ENCODE measurements at places on chromosomes 2 and 18. TPM values are rescaled to one million over a fixed set of nuclear protein-coding genes. Genes with fewer than 3 reads are reported as not detected.
A peak's percentile ranks its signal among the peaks of the same experiment; 100 is the strongest.

Gene ANKAR
- total RNA-seq = 0.42 TPM

Gene POTEJ
- total RNA-seq = not detected

GRCh38 chr18:61194726-61195125, 138.5 kb upstream of the CDH20 start:
- no peak for DNase-seq

GRCh38 chr2:201349601-201350000, 7.5 kb downstream of the FLACC1 start:
- no peak for DNase-seq

GRCh38 chr18:55076643-55077218, 117.5 kb upstream of the CCDC68 start:
- DNase-seq = no peak

DNA sequence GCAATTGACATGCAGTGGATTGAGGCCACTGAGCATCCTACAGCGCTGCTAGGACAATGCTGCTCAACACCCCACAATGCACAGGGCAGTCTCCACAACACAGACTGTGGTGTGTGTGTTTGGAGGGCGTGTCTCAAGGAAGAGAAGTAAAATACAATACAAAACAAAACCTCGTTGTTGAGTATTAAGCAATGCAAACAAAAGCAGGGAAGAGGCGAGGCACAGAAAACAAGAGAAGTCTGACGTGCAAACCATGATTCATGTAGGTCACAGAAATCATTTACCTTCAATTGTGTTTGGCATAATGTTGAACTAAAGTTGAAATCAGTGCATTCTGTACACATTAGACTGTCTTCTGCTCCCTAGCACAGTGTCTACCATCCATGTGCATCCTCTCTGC, 260.9 kb downstream of the PHLPP1 start:
- no peak for DNase-seq

Gene SKOR2
- total RNA-seq = not detected

Gene MPP4
- not detected for total RNA-seq

DNA sequence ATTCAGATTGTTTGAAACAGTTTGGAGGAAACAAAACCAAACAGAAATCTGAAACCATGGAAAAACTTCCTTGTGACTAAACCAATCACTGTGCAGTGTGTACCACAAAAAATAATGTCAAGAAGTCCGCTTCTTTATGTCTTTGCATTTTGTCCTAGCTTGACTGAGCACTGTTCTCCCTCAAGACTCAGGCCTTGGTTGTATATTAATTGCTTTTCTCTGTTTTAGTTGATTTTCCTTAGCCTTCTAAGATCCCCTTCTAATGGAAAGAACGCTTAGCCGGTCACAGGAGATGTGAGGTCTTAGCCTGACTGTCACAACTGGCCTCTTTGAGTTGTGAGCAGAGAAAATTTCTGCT, 56.6 kb downstream of the LCLAT1 start:
- DNase-seq = no peak

DNA sequence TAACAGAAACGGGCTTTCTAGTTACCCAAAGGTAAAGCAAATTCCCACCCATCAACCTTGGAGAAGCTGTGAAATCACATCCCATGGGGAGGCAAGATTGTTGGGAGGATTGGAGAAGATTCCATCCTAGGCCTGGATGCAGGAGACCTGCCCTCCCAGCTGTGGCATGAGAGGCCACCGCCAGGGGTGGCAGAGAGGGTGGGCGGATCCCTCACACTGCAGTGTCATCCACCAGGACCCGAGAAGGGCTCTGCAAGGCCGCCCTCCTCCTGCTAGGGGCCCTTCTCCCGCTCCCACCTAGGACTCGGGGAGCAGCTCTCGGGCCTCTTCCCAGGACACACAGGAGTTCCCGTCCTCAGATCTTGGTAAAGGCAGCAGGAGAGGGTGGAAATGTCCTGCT, 15.5 kb upstream of the ATG16L1 start:
- DNase-seq = no peak

DNA sequence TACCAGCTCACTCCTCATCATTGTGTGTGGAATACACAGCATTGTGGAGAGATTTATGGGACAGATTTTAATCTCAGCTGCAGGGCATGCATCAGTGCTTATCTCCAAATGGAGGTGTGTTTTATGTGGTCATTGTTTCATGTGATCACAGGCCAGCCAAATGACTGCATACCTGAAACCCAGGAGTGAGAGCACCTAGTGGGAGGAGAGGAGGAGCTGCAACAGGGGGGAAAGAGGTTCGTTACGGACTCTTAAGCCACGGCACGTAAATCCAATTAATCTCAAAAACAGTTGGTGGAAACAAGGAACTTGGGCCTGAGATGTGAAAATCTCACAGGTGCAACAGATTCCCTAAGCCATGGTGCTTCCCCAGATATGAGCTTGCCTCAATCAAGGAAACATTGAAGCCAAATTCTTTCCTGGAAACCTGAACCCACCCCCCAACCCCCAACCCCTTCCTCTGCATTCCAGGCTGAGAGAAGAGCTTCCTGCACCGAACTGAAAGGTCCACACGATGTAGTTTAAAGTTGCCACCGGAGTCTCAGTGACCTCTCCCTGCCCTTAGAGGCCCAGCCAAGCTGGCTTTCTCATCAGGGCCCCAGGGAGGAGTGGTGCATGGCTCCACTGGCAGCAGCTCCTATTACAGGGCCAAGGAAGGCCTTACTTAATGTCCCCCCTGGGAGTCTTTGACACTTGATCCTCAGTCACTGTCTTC, 167.4 kb downstream of the C1D start:
- DNase-seq = no peak

GRCh38 chr2:63865159-63865799, 23.6 kb downstream of the UGP2 start:
- no peak for DNase-seq

Gene MEX3C
- 29.7 TPM for total RNA-seq

Gene REV1
- total RNA-seq = 37.3 TPM

DNA sequence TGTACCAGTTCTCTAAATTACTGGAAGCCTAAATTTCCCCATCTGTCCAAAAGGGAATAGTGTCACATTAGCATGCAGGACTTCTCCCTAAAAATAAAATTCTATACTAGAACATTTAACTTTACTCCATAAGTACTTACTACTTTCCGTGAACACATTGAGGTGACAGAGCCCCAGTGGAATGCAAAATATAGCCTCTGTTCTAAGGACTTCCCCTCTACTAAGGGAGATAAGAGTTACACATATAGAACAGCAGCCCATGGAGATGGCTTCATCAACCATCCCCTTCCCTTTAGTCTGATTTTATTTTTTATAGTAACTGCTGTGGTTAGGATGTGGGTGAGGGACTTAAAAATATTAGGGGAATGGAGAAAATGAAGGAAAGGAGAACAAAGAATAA, 68.9 kb upstream of the STPG4 start:
- DNase-seq = no peak

DNA sequence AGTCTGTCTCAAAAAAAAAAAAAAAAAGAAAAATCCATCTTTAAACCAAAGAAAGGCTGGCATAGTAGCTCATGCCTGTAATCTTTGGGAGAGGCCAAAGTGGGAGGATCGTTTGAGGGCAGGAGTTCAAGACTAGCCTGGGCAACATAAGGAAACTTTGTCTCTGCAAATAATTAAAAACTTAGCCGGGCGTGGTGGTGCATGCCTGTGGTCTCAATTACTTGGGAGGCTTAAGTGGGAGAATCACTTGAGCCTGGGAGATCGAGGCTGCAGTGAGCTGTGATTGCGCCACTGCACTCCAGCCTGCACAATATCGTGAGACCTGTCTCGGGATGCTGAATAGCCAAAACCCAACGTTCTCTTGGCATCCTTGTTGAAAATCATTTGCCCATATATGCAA, 6.1 kb downstream of the CNOT11 start:
- no peak for DNase-seq

- DNase-seq = no peak
These were observed 284.0 kb upstream of the MC4R start for GRCh38 chr18:60656553-60656952.

Gene TANC1
- total RNA-seq = 65.8 TPM

DNA sequence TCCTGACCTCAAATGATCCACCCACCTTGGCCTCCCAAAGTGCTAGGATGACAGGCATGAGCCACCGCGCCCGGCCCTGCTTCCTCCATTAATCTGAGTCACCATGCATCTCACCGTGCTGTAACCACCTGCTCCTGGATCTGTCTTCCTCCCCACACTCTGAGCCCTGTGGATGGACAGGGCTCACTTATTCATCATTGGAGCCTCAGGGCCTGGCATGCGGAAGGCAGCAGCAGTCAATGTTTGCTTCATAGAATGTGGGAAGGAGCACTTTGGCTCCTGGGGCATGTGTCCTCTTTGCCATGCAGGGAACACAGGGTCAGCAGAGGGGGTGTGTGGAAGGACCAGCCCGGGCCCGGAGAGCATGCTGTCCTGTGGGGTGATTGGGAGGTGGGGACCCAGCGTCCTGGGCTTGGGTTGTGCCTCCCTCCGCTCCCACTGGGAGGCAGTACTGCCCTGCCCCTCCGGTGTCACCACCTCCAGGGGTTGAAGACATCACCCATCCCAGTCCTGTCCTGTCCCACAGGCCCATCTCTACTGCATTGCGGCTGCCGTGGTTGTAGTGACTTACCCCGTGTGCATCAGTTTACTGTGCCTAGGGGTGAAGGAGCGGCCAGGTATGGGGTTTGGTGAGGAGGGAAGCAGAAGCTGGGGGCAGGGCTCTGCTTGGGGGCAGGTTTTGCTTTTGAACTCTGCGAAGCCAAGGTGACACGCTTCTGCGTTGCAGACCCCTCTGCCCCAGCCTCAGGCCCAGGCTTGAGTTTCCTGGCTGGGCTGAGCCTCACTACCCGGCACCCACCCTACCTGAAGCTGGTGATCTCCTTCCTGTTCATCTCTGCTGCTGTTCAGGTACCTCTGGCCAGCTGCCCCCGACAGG, 11.5 kb downstream of the MFSD2B start:
- DNase-seq = peak; percentile 61

DNA sequence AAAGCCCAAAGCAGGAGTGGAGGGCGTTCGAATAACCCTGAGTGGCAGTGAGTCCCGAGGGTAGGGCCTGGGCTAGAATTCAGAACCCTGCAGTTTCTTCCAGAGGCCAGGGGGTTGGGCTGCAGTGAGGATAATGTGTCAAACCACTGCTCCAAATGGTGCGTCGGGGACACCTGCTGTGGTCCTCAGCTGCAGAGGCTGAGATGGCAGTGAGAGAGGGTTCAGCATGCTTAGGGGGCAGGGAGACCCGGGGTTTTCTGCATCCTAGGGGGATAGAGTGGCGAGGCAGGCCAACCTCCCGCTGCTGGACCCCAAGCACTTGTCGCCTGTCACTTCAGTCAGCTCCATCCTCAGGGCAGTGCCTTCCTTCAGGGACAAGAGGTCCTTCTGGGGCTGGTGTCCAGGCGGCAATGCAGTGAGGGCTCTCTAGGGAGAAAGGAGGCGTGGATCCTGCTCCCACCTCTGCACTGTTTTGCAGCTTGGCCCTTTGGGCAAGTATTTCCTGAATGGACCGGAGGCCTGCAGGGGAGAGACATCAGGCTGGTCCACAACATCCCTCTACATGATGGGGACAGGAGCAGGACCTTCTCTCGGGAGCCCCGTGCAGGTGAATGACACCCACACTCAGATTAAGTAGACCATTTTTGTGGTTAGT, 8.4 kb upstream of the NTSR2 start:
- DNase-seq = peak; percentile 71

GRCh38 chr2:55804535-55804934, 110.9 kb upstream of the PNPT1 start:
- DNase-seq = no peak

- no peak for DNase-seq
These were observed 47.9 kb upstream of the PCBP1 start for GRCh38 chr2:70039366-70039765.

Gene ALPG
- not detected for total RNA-seq

GRCh38 chr2:149098701-149099100, 60.2 kb downstream of the LYPD6B start:
- DNase-seq = no peak

DNA sequence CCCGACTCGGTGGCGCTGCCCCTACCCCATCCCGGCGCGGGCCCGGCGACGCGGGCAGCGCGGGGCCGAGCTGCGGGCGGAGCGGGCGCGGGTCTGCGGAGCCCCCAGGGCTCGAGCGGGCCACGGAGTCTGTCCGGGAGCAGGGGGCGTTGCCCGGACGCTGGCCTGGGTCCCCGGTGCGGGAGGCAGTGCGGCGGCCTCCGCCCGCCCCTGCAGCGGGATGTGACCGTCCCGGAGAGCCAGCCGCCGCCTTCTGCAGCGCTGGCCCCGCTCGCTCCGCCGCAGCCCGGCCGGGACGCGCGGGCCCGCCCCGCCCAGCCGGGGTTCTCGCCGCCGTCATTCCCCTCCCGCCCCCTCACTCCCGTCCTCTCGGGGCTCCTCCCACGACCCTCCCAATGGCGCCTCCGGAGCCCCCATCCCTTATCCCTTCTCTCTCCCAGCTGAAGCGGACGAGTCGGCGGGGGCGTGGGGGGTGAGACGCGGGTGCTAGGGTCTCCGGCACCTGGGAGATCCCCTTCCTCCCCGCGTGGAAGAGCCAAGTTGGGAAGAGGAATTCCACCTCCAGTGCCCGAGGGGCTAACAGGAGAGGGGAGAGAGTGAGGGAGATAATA, at the start of gene FNDC4:
TSS of gene FNDC4 (minus strand) at position 257 of the 611 bp plus-strand sequence. CDS start 521 bp downstream, outside the sequence.
- no peak for DNase-seq

GRCh38 chr2:233089851-233090250, 29.7 kb downstream of the INPP5D start:
- DNase-seq = peak; percentile 75

Gene RPL37A
- 2,628 TPM for total RNA-seq

DNA sequence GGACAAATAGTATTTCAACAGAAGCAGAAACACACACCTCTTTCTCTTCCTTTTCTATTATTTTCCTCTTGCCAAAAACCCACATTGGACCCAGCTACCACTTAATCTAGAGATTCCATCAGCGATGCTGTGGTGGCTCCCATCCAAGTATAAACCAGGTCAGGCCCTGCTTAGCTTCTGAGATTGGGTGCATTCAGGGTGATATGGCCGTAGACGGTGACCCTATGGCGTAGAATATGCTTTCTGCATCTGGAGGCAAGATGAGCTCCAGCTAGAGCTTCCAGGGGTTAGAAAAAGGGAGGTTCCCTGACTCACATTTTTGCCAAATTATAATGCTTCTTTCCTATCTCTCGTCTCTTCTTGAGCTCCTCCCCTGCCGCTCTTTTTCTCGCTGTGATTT, 66.5 kb downstream of the TNP1 start:
- no peak for DNase-seq

GRCh38 chr2:191740759-191741158, 62.8 kb downstream of the NABP1 start:
- DNase-seq = no peak

DNA sequence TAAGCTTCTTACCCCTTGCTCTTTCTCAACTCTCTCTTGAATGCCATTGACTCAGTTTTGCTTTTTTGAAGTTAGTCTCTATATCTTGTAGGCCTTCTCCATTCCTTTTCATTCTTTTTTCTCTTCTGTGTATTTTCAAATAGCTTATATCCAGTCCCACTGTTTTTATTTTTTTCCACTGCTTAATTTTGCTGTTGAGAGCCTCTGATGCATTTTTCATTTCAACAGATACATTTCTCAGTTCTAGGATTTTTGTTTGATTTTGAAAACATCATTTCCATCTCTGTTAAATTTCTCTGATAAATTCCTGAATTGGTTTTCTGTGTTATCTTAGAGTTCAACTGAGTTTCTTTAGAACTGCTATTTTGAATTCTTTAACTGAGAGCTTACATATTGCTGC, 45.9 kb downstream of the MIB1 start:
- DNase-seq = no peak

Gene GALNT5
- total RNA-seq = 0.71 TPM

- DNase-seq = no peak
These were observed 189.7 kb downstream of the ADCYAP1 start for GRCh38 chr18:1094409-1094808.

Gene CNNM3
- 30.0 TPM for total RNA-seq

GRCh38 chr2:10427618-10427949, 20.5 kb downstream of the ODC1 start:
- no peak for DNase-seq

All from lower leg skin (tissue), 4 donors.